ENCODE measurements at places on chromosomes 13 and 19. TPM values are rescaled to one million over a fixed set of nuclear protein-coding genes. Genes with fewer than 3 reads are reported as not detected.

DNA sequence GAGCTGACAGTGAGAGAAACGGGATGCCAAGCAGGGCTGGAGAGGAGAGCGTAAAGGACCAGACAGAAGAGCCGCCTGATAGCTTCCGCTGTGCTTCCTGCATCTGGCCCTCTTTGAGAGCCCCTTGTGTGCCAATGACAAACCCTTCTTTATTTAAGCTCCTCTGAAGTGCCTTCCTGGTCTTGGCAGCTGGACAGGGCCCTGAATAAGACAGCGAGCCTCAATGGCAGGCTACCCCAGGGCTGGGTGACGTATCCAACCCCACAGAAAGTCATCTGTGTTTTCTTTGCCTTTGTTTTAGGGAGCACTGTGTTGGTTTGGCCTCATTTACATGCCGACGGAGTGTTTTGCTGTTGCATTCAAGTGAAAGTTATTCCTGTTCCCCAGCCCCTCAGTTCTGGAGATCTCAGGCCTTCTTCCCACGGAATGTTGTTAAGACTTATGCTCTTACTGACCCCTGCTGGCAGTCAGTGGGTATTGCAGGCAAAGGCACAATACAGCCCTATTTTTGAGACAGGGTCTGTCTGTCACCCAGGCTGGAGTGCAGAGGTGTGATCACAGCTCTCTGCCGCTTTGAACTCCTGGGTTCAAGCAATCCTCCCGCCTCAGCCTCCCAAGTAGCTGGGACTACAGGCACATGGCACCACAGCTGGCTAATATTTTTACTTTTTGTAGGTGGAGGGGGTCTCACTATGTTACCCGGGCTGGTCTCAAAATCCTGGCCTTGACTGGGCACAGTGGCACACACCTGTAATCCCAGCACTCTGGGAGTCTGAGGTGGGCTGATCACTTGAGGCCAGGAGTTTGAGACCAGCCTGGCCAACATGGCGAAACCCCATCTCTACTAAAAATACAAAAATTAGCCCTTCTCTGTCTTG is 16.8 kb downstream of the CCL25 start:
- DNase-seq = no peak

DNA sequence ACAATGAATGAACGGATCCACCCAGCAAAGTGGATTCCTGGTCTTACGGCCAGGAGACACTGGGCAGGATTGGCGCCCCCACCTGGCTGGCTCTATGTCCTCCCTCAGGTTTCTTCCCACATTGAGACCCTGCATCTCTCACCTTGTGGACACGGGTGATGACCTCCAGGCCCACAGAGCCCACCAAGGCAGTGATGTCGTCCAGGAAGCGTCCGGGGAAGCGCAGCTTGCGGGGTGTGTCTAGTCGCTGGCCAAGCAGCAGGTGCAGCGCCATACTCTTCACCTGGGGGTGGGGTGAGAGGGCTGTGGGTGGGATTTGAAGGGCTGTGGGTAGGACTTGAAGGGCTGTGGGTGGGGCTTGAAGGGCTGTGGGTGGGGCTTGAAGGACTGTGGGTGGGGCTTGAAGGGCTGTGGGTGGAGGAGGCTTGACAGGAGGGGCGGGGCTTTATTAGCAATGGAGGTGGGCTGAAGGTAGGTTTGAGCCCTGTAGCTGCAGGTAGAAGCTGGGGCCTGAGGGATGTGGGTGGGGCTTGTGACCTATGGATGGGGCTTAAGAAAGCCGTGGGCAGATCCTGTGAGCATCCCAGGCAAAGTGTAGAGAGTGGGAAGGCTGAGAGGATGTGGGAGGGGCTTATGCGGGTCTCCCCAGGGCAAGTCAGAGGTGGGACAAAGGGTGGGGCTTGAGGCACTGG is 12.1 kb upstream of the ANGPTL8 start:
- no peak for DNase-seq

- peak; percentile 9 for DNase-seq
These were observed 48.0 kb upstream of the ABCC4 start for GRCh38 chr13:95349267-95349666.

DNA sequence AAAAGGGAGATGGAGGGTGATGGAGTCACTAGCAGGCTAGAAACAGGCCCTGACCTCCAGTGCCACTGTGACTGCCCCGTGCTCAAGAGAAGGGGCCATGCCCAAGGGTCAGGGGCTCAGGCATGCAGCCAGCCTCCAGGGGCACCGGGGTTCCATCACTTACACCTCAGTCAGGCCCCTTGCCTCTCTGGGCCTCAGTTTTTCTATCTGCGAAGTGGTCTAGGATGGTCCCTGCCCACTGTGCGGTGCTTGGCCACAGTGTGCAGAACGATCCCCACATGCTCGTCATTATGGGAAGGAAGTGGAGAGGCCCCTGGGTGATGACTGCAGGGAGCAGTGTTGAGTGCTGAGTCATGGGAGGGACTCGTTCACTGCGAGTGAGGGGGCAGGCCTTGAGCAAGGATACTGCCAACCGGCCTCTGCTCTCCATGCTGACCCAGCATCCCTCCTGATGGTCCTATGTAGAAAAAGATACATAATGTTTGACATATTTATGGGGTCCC is 23.1 kb downstream of the TMED1 start:
- DNase-seq = peak; percentile 92

Gene GPR4
- total RNA-seq = not detected

Gene IQCN
- 4.4 TPM for total RNA-seq

DNA sequence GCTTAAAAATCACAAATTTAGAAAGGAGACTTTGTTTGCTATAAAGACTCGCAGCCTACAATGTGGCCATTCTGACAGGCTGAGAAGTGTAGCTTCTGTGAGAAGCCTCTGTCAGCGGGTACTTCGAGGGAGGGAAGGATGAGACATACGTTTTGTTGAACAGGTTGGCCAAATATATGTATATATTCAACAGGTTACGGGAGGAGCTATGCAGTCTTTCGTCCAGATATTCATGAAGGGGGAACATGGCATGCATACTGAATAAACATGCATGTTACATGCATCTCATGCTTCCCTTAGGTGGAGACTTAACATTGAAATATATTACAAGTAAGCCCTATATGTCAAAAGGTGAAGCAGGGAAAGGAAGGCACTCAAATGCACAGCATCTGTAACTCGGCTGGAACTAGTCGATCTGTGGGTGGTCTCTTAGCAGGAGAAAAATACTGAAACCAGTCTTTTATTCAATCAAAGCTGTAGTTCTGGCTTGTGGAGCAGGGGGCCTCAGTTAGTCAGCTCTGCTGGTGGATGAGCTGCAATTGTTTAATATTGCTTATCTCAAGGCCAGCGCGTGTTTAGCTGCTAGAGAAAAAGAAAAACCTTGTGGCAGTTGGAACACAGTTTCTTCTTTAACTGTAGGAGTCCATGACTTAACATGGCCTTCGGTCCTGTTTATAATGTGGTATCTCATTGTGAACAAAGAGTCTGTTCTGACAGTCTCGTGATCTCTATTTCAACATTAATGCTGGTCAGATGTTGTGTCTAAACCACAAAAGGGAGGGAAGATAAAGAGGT is 94.3 kb downstream of the FAM216B start:
- peak; percentile 61 for DNase-seq

- DNase-seq = no peak
These were observed 4.4 kb upstream of the SIGLEC8 start for GRCh38 chr19:51462681-51463080.

Gene SERPINE3
- total RNA-seq = not detected

DNA sequence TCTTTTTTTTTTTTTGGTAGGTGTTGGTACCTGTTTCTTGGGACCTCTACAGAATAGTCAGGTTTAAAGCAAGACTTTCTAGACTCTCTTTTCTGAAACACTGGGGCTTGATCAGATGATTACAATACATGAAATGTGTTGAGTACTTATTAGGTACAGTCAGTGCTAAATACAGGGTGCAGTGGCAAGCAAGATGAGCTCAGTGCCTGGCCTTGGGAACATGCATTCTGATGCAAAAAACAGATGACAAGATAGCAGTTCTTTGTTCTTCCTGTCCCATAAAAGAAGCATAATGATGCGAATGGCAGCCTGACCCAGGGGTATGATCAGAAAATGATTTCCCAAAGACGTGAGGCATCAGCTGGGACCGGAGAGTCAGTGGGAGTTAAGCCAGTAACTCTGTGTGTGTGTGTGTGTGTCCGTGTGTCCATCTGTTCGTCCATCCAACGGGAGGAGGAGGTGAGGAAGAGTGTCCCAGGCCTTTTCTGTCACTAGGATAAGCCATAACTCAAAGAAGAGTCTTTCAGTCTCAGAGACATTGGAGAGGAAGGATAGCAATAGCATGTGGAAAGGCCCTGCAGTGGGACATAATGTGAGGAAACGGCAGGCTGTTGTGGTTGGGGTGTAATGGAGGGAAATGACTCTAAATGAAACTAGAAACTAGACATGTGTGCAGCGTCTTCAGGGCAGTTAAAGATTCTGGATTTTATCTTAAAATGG is 32.2 kb downstream of the SLAIN1 start:
- DNase-seq = no peak

Gene FPR3
- not detected for total RNA-seq

DNA sequence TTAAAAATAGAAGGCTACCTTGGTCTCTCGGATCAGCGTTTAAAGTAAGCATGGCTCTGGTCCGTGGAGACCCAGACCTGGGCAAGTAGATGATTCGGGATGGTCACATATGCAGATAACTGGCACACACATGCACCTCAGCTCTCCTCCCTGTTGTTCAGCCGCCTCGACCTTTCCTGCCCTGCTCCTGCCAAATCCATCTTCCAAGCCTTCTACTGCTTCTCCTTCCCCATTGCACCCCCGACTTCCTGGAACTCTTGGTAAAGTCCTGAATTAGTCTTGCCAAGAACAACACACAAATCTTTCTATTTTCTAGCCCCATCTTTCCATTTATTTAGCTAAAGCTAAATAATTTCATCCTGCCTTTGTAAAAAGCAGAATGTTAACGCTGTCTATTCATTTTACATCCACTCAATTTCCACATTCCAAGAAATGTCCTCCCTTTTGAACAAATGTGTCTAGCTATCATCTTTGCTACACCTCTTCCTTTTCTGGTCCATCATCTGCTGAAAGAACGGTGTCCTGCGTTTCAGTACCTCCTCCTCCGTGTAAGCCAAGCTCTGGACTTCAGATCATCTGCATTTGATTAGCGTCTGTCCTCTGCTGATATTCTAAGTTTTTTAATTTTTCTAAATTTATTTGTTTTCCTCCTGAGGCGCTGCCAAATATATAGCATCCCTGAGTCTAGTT is 92.5 kb downstream of the ZIC5 start:
- no peak for DNase-seq

Gene WDR87
- total RNA-seq = not detected

- no peak for DNase-seq
These were observed 26.6 kb upstream of the ZMYM5 start for GRCh38 chr13:19890030-19890429.

DNA sequence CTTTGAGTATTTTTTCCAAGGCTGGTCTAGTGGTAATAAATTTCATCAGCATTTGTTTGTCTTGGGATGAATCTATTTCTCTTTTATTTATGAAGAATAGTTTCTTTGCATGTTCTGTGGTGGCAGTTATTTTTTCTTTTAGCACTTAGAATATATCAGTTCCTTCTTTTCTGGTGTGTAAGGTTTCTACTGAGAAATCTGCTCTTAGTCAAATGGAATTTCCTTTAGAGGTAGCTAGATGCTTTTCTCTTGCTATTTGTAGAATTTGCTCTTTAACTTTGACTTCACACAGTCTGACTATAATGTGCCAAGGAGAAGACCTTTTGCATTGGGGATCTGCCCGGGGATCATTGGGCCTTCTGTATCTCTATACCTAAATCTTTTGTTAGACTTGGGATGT is 4.1 kb upstream of the SIGLEC6 start:
- no peak for DNase-seq

DNA sequence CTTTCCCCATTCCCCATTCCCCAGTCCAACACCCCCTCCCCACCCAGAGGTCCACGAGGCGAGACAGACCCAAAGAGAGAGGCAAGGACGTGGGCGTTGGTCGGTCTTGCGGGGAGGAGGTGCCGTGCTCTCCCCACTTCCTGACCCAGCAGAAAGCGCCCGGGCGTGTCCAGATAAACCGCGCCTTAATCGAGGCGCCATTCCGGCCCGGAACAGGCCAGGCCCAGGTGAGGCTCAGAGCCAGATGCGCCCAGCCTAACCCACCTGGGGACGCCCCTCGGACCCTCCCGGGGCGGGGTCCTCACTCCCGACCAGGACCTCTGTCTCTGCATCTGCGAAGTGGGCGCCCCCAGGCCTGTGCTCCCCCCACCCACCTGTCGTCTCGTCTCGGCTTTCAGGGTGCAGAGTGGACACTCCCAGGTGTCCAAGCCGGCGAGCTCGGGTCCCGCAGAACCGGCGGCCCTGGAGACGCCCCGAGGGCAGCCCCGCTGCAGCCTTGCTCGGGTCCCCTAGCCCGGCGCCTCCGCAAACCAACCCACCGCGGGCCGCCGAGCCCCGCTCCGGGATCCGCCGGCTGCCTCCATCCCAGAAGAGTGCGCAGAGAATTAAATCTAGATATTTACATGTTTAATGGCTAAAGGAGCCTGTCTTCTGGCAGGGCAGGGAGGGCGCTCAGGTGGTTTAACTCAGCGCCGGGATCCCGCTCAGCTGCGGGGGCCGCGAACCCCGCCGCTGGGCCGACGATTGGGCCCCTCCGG is 5.0 kb upstream of the ONECUT3 start:
- no peak for DNase-seq

- DNase-seq = peak; percentile 34
These were observed 114.3 kb upstream of the SERP2 start for GRCh38 chr13:44259045-44260027.

Gene TGFBR3L
- 0.99 TPM for total RNA-seq
